ENCODE measurements at places on chromosomes 16 and 17.

DNA sequence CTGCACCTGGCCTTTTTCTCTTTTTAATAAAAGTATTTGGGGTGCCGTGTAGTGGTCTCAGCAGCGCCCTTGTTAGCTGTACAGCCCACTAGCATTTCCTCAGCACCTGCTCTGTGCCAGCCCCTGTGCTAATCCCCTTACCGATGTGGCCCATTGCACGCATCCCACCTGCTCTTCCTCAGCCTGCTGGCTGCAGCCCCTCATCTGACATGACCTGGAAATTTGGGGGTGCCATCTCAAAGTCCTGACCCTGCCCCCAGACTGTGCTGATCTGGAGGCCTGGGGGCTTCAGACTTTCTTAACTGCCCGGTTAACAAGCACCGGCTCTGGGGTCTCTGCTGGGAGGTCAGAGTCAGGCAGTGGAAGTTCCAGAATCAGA is 10.4 kb downstream of the GPRC5C start:
- no peak for DNase-seq

DNA sequence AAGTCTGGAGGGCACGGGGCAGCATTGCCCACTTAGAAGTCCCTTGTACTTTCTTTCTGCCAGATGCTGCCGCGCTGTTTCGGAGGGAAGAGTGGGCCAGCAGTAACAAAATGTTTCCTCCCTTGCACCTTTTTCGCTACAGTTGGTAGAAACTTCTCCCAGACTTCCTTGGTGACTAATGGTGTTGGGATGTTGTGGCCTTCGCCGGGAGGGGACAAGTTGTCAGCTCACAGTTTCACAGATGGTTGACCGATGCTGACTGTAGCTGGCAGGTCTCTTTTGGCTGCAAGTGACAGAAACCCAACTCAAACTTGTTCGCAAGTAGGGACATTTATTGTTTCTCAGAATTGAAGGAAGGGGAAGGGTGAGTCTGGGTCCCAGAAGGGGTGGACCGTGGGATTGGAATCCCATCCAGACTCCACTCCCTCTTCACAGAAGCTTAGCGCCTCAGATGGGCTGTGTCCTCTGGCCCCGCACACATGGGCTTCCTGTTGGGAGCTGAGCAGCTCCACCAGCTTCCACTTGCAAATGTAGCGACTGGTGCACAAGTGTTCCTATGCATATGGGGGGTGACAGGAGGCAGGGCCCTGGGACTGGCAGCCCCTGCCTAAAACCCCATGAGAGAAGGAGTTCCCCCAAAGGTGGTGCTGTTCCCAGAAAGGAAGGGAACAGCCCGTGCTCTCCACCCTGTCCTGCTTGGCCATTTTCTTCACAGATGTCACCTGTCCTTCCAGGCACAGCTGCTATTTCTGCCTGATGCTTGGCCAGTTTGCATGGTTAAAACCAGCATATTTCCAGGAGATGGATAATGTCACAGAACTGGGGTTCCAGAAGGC is 30.9 kb upstream of the RPRML start:
- DNase-seq = no peak

GRCh38 chr16:8867216-8867931 is 1.4 kb downstream of the CARHSP1 start:
- no peak for DNase-seq

DNA sequence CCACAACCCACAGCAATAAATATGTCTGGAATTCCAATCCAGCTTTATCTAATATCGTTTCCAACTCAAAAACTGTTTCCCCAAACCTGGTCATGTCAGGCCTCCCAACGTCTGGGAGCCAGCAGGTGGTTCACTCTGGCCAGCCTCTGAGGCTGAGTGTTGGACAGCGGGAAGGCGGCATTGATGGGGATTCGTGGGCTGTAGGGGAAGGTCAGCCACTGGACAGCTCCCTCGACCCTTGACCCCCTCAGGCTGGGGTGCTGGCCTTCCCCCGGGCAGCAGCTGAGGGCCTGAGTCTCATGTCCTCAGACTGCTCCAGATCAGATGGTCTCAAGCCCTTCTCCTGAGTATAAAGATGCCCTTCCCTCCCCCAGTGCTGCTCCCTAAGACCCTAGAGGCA is 50.2 kb downstream of the SDK2 start:
- DNase-seq = no peak

GRCh38 chr16:64132759-64133361 is 989.0 kb downstream of the CDH11 start:
- DNase-seq = no peak

- DNase-seq = peak; percentile 71
Measured at GRCh38 chr17:6456914-6457687, 12.8 kb downstream of the PIMREG start.
